Retinal pigment epithelial cell (primary cell): ENCODE measurements at places on chromosomes 4 and X.
A peak's percentile ranks its signal among the peaks of the same experiment; 100 is the strongest.

- no peak for DNase-seq
Measured at GRCh38 chr4:168614281-168615057, 117.6 kb downstream of the PALLD start.

GRCh38 chrX:148541584-148541940 is 41.1 kb downstream of the AFF2 start:
- no peak for DNase-seq

GRCh38 chr4:826508-827208 is 729 bp upstream of the CPLX1 start:
- no peak for DNase-seq

- no peak for DNase-seq
Measured at GRCh38 chr4:81651243-81651899, 179.7 kb upstream of the RASGEF1B start.

DNA sequence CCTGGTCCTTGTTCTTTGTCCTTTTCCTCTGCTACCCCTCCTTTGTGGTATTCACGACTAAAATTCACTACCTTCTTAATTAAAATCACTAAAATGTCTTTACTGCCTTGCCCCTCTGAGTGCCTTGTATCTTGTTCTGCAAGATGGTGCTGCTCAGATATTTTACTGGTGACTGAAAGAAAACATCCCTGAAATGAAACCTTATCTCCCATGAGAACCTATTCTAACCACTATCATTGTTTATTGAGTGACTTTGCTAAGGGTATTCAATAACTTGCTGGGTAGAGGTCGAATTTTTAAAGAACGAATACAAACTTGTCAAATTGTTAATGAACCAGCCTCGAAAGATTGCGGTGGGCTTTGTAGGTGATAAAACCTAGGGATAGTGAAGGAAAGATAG is 52.8 kb downstream of the SPRY1 start:
- DNase-seq, result no peak

GRCh38 chrX:116272322-116272721 is 101.8 kb downstream of the AGTR2 start:
- DNase-seq, result peak; percentile 86

- no peak for DNase-seq
Measured at GRCh38 chr4:151358266-151358665, 32.9 kb upstream of the SH3D19 start.

GRCh38 chr4:183401473-183401872 is 43.0 kb upstream of the CDKN2AIP start:
- no peak for DNase-seq

DNA sequence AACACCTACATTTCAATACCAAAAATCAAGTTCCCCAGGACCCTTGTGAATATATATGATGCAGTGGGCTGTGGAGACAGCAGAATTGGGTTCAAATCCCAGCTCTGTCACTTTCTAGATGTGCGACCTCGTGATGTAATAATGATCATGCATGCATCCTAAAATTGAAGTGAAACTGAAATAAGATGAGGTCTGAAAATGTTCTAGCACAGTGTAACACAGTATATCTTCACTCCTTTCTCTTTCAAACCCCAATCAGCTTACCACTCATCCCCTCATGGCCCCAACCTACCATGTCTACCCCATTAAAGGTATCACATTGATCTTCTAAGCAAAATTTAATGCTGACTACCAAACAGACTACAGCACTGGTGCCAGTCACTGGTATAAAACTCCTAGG is 69.9 kb upstream of the BRS3 start:
- no peak for DNase-seq
